ENCODE measurements at places on chromosomes 5 and 9. TPM values are rescaled to one million over a fixed set of nuclear protein-coding genes. Genes with fewer than 3 reads are reported as not detected.

The ORM1 gene
- not detected for total RNA-seq

The SPATA31C1 gene
- total RNA-seq = 0.14 TPM

The PCDHA1 gene
- total RNA-seq = not detected

The UBE2B gene
- total RNA-seq = 32.8 TPM

The CYSTM1 gene
- 57.4 TPM for total RNA-seq

The MPDZ gene
- total RNA-seq = 14.0 TPM

The FAM151B gene
- 0.06 TPM for total RNA-seq

The FAM153A gene
- total RNA-seq = 0.12 TPM

The KIAA1191 gene
- 88.1 TPM for total RNA-seq

GRCh38 chr5:126449751-126450271 lies 26.6 kb downstream of the GRAMD2B start:
- DNase-seq = no peak

DNA sequence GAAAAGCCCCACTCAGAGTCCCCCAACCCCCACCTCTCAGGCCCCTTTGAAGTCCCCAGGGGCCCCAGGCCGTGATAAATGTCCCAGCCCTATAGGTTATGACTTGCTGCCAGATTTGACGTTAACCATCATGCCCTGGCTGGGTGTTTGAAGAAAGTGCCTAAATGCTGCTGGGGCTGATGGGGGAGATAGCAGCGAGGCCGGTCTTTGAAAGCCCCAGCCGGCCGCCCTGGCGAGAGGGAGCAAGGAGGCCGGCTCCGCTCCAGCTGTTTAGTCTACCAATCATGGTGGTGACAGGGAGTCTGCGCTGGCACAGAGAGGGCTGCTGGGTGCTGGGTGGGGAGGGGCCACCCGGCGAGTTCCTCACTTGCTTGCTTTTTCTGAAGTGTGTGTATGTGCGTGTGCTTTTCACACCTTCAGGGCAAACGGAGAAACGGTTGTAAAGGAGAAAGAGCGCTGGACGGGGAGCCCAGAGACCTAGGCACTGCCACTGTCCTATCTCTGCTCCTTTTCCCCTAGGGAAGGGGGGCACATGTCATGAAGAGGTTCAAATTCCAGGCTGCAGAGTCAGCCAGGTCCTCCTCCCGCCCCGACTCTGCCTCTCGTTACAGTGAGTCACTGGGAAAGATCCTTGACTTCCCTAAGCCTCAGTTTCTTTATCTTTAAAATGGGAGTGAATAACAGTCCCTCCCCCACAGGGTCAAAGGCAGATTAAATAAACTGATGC lies 126.1 kb upstream of the HAND1 start:
- no peak for DNase-seq

- no peak for DNase-seq
Measured at GRCh38 chr9:107547772-107548297, 58.3 kb upstream of the KLF4 start.

GRCh38 chr5:39422036-39422606 lies 2.7 kb downstream of the DAB2 start:
- no peak for DNase-seq

DNA sequence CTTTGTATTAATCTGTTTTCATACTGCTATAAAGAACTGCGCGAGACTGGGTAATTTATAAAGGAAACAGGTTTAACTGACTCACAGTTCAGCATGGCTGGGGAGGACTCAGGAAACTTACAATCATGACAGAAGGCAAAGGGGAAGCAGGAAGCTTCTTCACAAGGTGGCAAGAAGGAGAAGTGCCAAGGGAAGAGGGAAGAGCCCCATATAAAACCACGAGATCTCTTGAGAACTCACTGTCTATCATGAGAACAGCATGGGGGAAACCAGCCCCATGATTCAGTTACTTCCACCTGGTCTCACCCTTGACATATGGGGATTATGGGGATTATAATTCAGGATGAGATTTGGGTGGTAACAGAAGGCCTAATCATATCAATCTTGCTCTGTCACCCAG lies 60.9 kb upstream of the CHD1 start:
- no peak for DNase-seq

DNA sequence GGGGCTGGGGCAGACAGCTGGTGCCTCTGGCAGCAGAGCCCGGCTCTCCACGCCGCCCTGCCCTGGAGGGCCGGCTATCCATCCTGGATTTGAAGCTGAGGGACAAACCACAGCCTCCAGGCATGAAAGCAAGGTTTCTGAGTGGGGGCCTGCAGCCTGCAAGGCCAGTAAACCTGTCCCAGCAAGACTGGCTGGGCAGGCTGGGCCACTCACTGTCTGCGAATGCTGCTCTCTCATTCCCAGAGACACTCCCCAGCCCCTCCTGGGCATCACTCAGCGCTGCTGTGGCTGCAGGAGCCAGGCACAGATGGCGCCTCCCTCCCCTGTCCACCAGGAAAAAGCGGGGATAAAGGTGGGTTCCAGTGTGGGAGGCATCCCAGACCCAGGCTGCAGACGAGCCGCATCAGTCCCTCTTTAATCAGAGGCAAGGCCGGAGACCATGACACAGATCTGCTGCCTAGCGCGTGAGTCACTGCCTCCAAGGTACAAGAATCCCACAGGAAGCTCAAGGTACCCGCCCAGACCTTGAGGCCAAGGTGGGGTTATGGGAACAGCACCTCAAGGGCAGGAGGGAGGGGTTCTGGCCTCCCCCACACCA lies 118.0 kb downstream of the VAV2 start:
- DNase-seq = peak; percentile 12

- DNase-seq = peak; percentile 49
Measured at GRCh38 chr5:95446560-95447221, 55.5 kb downstream of the FAM81B start.

DNA sequence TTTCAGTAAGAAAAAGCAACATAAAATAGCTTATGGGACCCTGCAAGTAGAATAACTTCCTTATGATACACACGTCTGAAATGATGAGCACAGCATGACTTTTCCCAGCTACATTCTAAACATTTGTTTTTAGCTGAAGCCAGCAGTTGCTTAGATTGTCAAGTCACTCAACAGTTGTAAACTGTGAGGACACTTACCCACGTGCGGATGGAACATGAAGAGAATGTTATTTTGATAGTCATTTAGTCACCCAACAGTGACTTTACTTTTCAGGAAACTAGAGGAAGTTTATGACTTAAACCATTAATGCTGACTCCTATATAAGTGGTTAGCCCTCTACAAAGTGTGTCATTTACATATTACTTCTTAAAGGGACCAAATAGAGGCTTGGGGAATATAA lies 3.0 kb downstream of the HACD4 start:
- no peak for DNase-seq

DNA sequence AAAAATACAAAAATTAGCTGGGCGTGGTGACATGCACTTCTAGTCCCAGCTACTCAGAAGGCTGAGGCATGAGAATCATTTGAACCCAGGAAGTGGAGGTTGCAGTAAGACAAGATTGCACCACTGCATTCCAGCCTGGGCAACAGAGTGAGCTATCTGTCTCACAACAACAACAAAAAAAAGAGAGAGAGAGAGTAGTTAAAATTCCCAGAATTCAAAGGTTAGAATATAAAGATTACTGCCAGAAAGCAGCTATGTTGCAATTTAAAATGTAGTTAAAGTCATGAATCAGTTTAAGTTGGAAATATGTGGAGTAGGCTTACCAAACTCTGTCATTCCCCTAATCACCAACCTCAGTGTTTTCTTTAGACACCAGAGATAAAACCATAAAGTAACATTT lies 58.7 kb upstream of the SUSD1 start:
- DNase-seq = peak; percentile 30

- no peak for DNase-seq
Measured at GRCh38 chr9:19232823-19233194, 2.3 kb downstream of the DENND4C start.
